ENCODE measurements at places on chromosomes 1 and 21.

- DNase-seq = no peak
These were observed 13.3 kb downstream of the TRIM11 start for GRCh38 chr1:228393268-228393701.

DNA sequence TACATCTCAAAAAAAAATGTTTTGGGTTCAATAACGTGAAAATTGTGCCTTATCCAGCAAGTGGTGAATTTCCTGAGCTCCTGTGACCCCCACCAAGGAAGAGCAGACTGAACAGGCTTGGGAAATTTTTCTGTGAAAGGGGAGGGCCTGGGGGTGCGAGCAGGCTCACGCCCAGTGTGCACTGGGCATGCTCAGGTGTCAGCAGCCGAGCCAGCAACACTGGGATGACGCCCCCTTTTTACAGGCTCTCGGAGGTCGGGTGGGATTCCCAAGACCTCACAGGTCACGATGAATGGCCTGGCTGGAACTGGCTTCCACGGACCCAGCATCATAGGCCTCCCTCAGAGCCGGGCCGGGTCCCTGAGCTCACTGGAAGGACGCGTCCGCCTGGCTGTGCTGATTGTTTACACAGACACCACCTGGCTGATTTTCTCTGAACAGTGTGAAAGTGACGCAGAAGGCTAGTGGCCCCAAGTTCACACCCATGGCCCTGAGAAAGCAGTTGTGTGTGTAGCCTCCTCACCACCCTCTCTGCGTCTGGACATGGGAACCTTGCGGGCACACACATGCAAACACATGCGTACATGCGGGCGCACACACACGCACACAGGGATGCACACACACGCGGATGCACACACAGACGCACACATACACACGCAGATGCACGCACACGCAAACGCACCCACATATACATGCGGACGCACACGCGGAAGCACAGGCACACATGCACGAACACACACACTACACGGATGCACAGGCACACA, 9.2 kb downstream of the CSTB start:
- no peak for DNase-seq

GRCh38 chr1:109788695-109789521, 25.2 kb upstream of the EPS8L3 start:
- DNase-seq = peak; percentile 72

DNA sequence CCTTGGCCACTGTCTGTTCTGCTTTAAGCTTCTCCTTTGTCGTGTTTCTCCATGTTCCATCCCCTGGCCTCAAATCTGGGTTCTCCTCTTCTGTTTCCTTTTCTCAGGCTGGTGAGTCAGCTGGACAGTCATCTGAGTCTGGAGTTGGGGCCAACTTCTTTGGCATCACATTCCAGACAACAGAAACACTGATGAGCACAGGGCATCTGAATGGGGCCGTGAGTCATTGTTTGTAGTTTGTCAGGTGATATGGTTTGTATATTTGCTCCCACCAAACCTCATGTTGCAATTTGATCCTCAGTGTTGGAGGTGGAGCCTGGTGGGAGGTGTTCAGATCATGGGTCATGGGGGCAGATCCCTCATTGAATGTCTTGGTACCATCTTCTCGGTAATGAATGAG, 14.3 kb upstream of the OLIG2 start:
- no peak for DNase-seq

GRCh38 chr1:10446790-10447422, 2.9 kb upstream of the CORT start:
- no peak for DNase-seq

DNA sequence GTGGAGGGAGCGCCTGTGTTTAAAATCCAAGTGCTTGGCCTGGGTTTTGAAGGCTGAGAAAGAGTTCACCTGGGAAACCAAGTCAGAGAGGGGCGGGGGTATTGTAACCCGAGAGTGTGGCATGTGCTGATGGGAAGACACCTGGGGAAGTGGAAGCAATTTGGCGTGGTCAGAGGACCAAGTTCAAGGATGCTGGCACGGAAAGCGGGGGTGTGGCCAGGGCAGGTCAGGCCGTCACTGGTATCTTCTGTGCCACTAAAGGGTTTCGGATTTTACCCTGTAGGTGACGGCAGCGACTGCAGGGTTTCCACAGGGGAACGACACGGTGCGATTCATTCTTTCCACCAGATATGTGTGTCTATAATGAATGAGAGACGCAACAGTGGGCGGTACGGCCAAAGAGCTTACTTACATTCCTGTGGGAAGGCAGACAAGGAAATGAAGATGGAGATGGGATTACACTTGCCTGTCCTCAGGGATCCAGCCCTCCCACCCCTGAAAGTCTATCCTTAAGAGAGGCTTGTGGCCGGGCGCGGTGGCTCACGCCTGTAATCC, 31.3 kb downstream of the CA6 start:
- DNase-seq = no peak

DNA sequence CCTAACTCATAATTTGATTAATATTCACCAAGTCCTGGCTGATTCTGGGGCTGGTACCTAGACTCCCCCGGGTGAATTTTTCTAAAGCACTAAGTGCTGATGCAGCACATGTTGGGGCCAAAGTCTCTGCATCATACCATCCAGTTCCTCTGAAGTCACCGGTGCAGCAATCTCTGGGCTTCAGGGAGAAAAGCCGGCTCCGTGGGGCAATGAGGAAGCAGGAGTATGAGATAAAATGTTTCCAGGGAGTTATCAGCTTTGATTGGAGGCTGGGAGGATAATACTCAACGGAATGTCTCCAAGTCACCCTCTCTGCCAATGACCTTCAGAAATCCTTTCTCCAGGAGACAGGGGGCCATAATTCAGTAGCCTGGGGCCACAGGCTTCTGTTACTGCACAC, 1.2 kb downstream of the FCAMR start:
- DNase-seq = no peak

- no peak for DNase-seq
These were observed 6.7 kb downstream of the C1orf115 start for GRCh38 chr1:220696863-220697231.

GRCh38 chr1:116006486-116006964, 30.2 kb downstream of the SLC22A15 start:
- no peak for DNase-seq

DNA sequence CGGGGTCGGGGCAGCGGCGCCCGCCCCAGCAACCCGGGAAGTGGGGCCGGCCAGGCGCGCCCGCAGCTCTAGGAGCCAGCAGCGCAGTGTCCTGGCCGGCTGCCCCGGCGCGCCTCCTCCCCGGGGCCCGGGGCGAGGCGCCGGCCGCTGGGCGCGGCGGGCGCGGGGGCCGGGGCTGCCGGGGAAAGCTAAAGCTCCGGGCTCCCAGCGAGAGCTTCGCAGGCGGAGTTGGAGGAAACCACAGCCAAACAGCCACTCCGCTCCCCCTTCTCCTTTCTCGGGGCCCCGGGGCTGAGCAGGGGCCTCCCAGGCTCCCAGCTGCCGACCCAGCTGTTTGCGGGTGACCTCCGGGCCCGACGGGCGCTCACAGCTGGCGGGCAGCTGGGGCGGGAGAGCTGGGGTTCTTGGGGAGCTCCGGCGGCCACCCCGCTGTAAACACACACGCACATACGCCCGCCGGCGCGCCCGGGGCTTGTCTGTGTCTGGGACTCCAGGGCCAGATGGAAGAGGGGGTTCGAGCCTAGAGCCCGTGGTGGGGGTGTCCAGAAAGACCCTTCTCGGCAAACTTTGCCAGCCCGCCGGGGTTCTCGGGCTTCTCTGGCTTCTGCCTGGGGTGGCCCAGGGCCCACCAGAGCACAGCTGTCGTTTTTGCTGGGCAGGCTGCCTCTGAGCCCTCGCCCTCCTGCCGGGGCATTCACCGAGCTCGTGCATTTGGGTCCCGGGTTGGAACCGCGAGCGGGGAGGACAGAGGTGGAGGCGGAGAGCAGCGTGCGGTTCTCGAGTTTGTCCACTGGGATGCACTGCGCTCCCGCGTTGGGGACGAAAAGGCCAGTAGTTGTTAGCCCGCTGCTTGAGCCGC, 1.5 kb downstream of the AJAP1 start:
- DNase-seq = no peak

GRCh38 chr1:244053831-244054230, 2.7 kb downstream of the ZBTB18 start:
- DNase-seq = no peak

DNA sequence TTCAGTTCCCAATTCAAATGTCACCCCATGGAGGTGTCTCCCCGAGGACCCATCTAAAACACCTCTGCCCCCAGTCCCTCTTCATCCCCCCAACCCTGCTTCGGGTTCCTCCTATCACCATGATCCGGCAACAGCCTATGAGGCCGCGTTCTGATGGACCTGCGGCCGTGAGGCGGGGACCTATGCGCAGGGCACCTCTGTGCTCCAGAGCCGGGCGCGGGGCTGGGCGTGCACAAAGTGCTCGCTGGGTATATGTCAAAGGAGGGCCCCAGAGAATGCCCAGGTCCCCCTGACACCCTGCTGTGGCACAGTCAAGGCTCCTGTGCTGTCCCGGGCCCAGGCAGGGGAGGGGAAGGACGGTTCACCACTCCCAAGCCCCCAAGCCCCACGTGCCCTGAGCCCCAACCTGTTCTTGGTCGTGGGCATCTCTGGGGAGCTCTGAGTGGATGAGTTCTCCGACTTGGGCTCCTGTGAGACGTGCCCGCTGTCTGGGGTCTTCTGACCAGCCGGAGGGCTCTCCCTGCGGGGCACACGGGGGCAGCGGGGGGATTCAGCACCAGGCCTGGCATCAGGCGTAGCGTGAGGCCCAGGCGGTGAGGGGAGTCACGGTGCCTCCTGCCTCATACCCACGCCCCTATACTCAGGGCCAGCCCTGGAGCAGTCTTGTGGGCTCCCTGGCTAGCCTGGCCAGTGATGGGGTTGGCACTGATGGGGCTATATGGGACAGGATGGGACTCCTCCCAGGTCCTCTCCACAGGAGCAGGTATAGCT, 67.7 kb downstream of the RAP1GAP start:
- DNase-seq = no peak

DNA sequence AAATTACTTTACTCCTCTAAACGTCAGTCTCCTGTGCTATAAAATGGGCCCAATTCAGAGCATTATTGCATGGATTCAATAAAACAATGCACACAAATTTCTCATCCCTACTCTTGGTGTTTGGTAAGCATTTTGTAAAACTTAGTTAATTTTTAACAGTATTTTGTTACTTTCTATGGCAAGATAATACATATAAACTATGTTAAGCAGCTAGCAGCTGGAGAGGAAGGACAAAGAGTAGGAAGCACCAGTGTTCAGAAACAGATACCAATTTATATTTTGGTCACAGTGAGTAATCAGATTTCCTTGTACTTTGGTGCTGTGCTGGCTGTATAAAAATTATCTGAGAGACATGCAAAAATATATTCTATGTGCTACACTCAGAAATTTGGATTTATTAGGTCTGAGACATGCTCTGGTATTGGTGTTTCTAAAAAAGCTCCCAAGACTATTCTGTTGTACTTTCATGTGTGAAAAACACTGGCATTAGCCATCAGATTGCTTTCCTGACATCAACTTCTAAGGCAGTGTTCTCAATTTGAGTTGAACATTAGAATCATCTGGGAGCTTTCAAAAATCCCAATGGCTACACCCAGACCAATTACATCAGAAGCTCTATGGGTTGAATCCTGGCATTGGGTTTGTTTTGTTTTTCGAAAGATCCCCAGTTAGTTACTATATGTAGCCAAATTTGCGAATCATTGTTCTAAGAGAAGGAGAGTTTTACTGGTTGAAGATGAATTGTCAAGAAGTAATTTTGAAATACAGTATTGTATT, 100.3 kb upstream of the C1orf87 start:
- no peak for DNase-seq

DNA sequence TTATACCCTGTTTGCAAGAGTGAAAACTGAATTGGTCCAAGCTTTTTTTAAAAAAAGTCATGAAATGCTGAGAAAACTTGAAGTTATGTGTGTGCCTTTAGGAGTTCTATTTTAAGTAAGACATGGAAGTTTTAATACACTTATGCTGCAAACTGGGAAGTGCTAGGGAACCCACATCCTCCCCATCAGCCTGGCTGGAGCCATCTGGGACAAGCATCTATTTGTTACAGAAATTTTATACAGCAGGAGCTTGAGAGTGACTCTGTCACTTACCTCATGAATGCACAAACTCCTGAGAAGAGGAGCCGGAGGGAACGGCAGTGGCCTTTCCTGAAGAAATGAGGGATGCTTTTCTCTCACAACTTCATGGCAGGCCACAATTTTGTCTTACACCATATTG, 78.2 kb upstream of the SLC44A3 start:
- DNase-seq = no peak

- no peak for DNase-seq
These were observed 218.5 kb downstream of the PBX1 start for GRCh38 chr1:164777518-164777917.

DNA sequence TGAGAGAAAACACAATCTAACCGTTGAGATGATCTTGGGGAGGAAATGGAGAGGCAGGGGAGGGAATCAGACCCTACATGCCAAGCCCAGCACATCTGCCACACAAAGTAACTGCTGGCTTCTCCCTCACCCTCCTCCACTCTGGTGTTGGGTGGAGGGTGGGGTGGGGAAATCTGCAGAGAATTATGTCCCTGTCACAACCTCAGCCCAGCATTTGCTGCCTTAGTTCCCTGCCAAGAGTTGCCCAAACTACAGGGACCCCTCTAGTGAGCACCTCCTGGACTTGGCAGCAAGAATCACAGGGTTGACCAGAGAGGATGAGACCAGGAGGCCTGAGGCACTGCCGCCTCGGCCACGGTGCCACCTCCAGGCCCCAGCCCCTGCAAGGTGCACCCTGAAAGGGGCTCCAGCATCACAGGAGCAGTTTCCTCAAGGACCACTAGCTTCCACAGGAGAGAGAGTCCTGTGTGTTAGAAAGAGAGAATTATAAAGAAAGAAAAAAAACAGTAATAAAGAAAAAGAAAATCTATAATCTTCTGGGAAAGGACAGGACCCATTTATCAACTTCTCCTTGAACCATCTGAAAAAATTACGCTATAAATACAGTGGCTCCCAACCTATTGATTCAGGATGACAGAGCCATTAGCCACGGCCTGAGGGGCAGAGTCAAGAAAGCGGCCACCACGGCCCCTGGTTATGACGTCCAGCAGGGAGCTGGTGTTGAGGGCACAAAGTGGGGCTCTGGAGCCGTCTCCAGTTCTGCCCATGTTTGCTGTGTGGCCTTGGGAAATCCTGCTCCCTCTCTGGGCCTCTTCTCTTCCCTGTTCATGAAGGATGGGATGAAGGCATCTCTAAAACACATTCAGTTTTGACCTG, 451.7 kb downstream of the MATN1 start:
- no peak for DNase-seq

DNA sequence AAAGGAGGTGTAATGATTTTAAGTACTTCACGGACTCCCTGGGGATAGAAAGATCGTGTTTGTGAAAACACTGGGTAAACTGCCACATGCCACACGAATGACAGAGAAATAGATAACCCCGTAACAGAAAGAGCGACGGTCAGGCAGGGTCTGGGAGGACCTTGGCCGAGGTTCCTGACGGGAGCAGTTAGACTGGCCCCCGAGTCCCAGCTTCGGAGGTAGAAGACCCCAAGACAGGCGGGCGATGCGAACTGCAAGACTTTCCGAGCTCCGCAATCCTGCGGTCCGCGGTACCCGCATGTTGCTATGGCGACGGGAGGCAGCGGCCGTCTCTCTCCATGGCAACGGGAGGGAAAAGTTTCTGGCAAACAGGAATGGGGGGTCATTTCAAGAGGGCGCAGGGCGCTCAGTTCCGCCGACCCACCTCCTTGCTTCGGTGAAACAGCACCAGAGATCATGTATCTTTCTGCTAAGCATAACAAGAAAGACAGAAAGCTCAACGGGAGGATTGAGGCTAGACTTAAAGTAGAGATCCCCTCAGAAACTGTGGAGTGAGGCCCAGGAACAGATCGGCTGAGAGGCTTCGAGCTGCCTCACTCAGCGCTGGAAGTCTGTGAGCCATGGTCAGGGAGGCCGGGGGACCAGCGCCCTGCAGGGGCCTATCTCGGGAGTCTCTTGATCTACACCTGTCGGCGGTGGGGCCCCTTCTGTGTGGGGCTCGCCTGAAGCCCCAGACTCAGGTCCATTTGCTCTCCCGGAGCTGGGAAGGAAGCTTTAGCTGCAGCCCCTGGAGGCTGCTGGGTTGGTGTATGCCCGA, 685 bp upstream of the SYT6 start:
- DNase-seq = no peak
